Muscle of leg (tissue), 16 donors: ENCODE measurements at places on chromosomes 3 and 15.
A peak's percentile ranks its signal among the peaks of the same experiment; 100 is the strongest.

DNA sequence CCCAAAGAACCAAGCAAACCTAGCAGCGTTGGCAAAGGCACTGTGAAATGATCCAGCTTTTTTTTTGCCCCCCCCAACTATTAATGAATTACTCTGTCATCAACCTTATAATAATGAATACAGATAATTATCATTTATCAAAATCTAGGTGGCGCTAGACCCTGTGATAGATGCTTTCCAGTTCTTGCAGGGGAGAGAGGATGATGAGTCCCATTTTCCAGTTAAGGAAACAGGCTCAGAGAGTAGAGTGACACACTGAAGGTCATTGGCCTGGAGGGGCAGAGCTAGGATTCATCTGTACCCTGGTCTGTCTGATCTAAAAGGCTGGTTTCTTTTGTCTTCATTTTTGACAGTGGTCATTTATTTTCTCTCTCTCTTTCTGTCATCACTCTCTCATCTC lies 5.0 kb downstream of the ACOX2 start:
- DNase-seq: no peak

GRCh38 chr3:14126887-14127505 lies 2.1 kb downstream of the TMEM43 start:
- DNase-seq: no peak

DNA sequence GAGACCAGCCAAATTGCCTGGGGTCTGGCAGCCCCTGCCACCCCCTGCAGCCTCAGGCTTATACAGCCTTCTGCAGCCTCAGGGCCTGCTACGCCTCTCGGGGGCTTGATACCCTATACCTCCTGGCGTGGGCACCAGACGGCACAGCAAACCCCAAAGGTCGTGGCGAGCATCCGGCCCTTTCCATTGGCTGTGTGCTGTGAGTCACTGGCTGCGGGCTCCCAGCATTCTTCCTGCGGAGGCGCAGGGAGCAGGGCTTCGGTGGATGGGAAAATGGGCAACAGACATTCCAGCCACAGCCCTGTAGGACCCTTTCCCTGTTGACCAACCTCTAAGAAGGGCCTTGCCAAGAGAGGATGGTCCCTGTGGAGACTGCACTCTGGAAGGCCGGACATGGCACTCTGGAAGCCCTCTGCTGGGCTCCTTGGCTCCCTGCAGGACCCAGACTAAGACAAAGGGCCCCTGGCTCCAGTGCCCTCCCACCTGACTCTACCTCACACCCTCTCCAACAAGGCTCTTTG lies 59.6 kb downstream of the ITGA11 start:
- DNase-seq: no peak

DNA sequence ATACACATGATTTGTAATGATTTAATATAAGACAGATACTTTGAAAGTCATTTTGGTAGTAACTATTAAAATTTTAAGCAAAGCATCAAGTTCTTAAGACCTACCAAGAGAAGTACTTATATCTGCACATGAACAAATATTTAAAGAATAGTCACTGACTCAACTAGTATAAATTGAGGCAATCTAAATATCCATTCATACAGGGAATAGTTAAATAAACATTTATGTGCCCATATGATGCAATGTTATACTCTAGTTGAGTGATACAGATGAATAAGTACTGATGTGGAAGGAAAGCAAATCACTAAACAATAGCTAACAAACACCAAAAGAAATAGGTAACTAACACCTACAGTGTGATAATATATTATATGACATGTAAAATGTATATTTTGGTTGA lies 527.7 kb downstream of the EPHA3 start:
- DNase-seq: no peak

GRCh38 chr15:88872106-88872505 lies 23.2 kb downstream of the HAPLN3 start:
- DNase-seq: no peak

GRCh38 chr3:71987828-71988227 lies 202.9 kb upstream of the PROK2 start:
- peak; percentile 23 for DNase-seq

DNA sequence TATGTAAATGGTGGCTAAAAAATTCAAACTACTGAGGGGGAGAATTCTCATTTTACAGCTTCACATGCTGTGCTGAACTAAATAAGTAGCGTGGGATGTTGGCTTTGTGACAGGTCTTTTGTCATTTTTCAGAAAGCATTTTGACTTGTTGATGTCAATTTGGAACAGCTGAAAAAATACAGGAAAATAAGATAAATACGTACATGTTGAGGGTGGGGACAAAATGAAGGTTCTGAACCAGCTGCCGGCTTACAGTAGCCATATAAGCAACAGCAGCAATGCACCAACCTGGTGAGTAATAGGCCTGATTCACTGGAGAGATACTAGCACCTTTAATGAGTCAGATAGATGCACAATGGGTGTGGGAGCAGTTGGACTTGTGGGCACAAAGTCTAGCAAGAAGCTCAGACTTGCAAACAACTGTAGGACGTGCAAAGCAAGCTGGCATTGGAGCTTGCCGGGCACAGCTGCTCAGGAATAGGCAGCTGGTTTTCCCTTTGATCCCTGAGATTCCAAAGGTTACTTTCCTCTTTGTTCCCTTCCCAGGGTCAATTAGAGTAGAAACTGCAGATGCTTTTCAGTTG lies 12.9 kb downstream of the B3GNT5 start:
- peak; percentile 44 for DNase-seq

- DNase-seq: no peak
Measured at GRCh38 chr3:152241142-152242017, 27.3 kb upstream of the MBNL1 start.

GRCh38 chr3:141876381-141876890 lies at the start of gene ATP1B3:
TSS of gene ATP1B3 (plus strand) at chr3:141876643. CDS start at chr3:141876802, 159 bp downstream.
- DNase-seq: peak; percentile 94

DNA sequence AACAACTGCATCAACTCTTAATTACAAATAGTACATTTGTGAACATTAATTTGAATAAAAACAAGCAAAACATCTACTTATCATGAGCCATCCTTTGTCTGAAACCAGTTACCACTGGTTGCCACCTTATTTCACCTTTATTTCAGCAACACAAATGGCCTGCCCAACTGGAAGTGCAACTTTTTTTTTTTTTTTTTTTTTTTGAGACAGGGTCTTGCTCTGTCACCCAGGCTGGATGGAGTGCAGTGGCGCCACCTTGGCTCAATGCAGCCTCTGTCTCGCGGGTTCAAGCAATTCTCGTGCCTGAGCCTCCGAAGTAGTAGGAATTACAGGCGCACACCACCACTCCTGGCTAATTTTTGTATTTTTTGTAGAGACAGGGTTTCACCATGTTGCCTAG lies 13.1 kb downstream of the WDR82 start:
- DNase-seq: no peak

DNA sequence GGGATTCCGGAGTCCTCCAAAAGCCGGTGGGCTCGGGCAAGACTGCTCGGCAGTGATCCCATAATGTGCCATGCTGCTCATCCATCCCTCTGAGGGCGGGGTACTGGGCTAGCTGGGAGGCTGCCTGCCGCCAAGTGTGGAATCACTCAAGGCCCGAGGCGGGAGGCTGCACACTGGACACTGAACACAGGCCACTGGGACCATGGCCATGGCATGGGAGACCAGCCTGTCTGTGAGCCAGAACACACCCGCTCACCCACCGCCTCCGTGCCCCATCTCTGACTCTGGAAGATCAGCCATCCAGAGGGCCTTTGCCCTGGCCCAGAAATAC lies 1.4 kb downstream of the C3orf22 start:
- no peak for DNase-seq

GRCh38 chr3:184234224-184234623 lies 4.8 kb downstream of the VWA5B2 start:
- DNase-seq: no peak

GRCh38 chr3:195224156-195224979 lies 46.6 kb downstream of the XXYLT1 start:
- DNase-seq: no peak

- no peak for DNase-seq
Measured at GRCh38 chr15:31340047-31340446, 13.4 kb downstream of the KLF13 start.

GRCh38 chr15:65384505-65384894 lies 6.7 kb upstream of the IGDCC3 start:
- no peak for DNase-seq

DNA sequence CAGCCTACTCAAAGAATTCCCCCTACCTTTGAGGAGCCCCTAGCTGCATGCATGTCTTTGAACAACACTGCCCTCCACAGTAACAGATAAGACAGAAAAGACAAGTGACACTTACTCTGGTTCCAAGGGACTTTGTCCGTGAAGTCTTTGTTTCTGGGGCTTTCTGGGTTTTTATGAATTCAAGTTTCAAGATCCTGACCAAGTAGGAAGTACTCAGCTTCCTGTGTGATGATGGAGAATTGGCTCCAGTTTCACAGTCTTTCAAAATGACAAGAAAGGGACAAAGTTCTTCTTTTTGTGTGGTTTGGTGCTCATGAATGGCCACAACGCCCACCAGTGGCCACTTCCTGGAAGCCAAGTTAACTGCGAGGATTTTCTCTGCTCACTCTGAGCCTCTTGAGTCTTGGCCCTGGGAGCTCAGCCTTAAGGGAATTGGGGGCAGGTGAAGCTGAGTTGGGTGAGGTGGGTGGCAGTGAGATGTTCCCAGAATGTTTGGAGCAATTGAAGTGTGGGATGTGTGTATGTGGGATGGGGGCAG lies at the start of gene CCR1:
CCR1 (minus strand) TSS at position 147 of the 538 bp plus-strand sequence. CDS start 4,000 bp downstream, outside the sequence.
- peak; percentile 65 for DNase-seq

GRCh38 chr15:91780387-91780786 lies 73.1 kb upstream of the SLCO3A1 start:
- no peak for DNase-seq

GRCh38 chr15:39066677-39067076 lies 502.1 kb upstream of the RASGRP1 start:
- DNase-seq: no peak

DNA sequence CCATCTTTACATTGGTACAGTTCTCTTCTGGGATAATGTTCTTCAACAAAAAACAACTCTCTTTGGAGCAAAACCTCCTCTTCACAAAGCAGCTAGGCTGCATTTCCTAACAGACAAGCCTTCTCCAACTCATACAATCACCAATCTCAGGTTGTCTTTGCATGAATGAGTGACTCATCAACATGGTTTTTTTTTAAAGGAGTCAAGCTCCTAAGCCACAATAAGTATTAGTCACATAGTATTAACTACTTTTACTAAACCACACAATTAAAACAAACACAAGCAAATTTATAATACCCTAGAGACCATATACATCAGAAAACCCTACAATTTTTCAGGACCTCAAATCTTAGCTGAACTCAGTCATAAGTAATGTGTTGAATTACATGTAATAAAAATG lies 137.4 kb downstream of the TBC1D5 start:
- DNase-seq: no peak

GRCh38 chr3:129599073-129599472 lies 7.4 kb downstream of the PLXND1 start:
- no peak for DNase-seq

DNA sequence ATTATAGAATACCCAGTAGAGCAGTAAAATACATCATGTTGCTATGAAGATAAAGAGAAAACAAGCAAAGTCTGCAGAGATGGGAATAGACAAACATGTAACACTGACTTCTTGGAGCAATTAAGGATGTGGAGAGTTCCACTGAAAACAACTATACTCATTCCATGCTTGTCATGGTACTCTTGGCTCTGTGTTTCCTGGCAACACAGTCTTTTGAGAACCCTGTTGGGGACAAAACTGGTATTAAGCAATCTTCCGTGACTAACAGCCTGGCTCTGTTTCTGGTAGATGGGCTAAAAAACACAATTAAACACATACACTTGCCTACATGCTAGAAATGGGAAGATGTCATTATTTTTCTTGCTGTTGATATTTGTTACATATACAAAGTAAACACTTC lies 1212.3 kb upstream of the GBE1 start:
- peak; percentile 6 for DNase-seq

DNA sequence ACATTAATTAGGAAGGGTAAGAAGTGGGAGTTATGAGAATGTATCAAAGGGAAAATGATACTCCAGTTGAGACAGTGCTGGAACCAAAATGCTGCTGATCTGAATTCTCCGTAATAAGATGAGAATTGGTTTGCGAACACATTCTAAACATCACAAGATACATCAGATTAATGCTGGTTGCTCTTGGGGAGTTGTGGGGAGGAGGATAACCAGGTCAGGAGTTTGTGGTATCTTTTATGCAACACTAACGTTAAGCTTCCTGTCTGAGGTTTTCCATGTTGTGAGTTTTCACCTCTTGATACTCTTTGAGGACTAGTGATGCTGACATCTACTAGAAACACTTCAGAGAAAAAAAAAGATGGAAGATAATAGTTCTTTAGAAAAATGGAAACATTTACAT lies 47.2 kb downstream of the PPARG start:
- DNase-seq: no peak

- no peak for DNase-seq
Measured at GRCh38 chr15:100189319-100189718, 152.5 kb downstream of the ADAMTS17 start.

- no peak for DNase-seq
Measured at GRCh38 chr15:62047282-62047827, 12.9 kb downstream of the VPS13C start.

- no peak for DNase-seq
Measured at GRCh38 chr3:191557322-191557721, 96.4 kb downstream of the PYDC2 start.

- no peak for DNase-seq
Measured at GRCh38 chr3:128080323-128081080, 28.3 kb downstream of the SEC61A1 start.

DNA sequence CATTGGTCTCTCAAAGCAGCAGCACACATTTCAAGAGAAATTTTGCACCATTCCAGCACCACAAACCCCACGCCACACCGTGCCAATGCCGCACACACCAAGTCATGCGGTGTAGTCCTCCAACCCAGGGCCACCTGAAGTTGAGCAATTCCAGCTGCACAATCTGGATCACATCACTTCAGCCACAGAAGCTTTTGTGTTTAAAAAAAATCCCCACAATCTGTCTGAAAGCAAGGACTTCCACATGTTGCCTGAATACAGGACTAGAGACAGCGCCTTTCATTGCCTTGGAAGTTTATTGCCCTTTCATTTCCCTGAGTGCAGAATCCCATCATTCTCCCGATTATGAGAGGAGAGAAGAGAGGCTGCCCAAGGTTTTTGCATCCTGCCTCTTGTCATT lies 175.6 kb upstream of the BCL6 start:
- DNase-seq: peak; percentile 72

GRCh38 chr15:75836959-75837334 lies 6.3 kb upstream of the UBE2Q2 start:
- no peak for DNase-seq

DNA sequence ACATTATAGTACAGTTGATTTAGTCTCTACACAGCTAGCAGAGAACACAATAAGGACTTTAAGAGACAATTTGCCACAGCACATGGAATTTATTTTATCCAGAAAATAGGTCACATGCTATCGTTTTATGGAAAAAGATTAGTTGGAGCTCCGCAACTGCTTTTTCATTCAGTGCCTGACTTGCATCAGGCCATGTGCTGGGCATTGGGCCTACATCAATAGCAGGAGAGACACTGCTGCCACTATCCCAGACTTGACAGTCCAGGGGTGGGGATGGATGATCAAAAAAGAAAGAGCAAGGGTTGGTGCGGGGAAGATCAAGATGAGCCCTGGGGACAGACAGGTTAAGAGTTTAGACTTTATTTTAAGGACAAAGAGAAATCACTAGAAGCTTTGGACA lies 75.2 kb upstream of the C3orf80 start:
- DNase-seq: no peak
